Astrocyte of the cerebellum (primary cell): ENCODE measurements at places on chromosomes 5 and 9.

GRCh38 chr9:7936996-7937395, 137.4 kb upstream of the DMAC1 start:
- no peak for DNase-seq

GRCh38 chr9:110874963-110875674, 163.2 kb downstream of the LPAR1 start:
- no peak for DNase-seq

GRCh38 chr9:90002397-90003271, 397.8 kb downstream of the GADD45G start:
- DNase-seq, result no peak

DNA sequence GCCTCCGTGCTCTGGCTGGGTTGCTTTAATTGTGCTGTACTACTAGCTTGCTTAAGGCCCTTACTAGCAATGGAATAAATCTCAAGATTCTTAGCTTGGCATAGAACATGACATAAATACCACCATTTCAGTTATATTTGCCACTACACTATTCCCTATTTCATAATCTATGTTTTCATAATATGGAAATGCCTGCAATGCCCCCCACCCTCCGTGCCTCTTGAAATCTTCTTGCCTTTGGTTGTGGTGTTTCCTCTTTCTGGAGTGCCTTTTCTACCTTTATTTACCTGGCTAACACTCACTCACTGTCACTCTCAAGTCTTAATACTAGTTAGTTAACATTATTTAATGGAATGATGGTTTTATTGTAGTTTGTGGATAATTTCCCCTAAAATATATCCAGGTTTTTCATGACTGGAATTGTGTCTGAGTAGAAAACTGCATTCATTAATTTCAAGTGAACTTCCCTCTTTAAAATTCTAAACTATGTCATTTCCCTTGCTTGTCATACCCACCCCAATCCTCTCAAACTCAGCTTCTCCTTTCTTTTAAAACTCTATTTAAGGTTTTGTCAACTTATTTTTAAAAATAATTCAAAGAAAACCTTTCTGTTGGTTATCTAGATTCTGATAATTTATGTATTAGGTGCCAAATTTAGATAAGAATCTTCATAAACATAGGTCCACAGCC, 521.7 kb upstream of the DAB2 start:
- DNase-seq, result no peak

DNA sequence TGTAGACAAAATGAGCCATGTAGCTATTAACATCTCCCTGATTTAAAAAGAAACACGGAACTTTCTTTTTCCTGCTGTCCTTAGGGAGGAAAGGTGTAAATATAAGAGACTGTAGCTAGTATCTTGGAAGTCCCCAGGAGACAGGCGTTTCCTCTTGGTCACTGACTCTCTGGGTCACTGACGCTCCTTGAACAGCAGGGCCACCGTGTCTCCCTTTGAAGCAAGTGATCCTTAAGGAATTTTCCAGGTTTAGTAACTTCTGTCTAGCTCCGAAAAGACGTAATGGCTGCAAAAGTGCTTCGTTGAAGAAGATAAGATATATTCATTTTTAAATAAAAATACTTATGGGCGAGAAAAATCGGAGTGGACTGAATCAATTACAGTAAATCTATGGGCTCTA, 745 bp upstream of the CLTA start:
- DNase-seq, result no peak

DNA sequence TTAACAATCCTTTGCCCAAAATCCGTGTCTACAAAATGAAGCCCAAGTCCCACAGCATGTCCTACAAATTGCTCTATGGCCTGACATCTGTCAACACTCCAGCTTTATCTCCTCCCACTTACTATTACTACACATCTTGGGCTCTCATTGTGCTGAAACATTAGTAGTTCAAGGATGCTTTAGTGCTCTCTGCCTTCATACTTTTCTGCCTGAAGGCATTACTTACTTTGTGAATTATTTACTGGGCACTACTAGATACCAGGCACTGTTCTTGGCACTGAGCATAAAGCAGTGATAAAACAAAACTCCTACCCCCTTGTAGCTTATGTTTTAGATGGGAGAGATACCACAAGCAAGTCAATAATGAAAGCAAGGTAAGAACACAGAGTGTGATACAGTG, 113.4 kb downstream of the TTLL11 start:
- DNase-seq, result no peak
